ENCODE measurements at places on chromosomes 6 and 20.

- no peak for DNase-seq
Observed at GRCh38 chr20:51695574-51696303, 72.5 kb downstream of the ATP9A start.

- DNase-seq = no peak
Observed at GRCh38 chr6:31569861-31570536, 2.1 kb upstream of the LTA start.

- peak; percentile 47 for DNase-seq
Observed at GRCh38 chr6:158290659-158291058, 21.6 kb upstream of the TULP4 start.

DNA sequence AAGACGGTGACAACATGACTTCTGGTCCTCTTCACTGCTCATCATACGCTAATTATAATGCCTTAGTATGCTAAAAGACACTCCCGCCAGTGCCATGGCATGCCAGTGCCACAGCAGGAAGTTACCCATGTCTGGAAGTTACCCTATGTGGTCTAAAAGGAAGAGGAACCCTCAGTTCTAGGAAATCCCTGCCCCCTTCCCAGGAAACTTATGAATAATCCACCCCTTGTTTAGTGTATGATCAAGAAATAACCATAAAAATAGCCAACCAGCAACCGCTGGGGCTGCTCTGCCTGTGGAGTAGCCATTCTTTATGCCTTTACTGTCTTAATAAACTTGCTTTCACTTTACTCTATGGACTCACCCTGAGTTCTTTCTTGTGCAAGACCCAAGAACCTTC lies 15.8 kb upstream of the SERPINB9 start:
- DNase-seq = no peak

DNA sequence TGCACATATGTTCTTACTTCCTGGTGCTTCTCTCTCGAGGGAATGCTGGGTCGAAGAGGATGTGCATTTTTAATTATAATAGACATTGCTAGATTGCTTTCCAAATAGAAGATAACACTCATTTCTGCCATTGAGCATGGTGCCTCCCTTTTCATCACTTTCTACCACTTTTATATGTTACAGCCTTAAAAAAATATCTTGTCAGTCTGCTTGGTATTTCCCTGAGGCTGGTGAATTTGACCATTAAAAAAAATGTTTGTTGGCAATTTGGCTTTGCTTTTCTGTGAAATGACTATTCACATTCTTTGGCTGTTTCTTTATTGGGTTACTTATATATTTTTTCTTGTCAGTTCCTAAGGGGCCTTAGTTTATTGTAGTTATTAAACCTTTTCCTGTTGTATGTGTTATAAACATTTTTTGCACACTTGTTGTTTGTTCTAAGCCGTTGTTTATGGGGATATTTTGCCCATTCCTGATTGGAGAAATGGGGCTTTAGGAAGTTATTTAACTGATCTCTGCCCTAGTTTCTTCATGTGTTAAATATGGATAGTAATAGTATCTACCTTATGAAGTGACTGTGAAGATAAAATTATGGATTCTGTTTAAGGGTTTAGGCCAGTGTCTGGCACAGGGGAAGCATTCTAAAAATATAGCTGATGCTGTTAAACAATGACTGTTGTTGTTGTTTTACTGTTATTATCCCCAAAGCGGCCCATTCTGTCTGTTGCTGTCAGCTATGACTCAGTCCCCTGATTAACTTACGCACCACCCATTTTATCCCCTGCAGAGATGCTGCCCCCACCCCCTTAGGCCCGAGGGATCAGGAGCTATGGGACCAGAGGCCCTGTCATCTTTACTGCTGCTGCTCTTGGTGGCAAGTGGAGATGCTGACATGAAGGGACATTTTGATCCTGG lies 3.8 kb downstream of the DDR1 start:
- no peak for DNase-seq

DNA sequence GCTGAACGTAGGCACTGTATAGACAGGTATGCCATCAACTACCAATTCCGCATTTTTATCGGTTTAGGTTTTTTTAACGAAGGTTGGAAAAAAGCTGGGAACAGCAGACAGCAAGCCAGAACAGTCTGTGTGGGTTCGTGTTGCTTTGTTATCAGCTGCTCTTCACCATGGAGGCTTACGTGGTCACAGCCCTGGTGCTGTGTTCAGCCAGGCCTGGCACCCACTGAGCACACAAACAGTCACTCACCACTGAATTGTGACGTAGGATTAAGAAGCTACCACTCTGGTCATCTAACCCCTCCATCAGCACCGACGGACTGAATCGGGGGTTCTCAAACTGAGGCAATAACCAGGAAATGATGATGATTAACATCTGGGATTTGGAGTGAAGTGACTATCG lies 13.2 kb downstream of the FAM210B start:
- no peak for DNase-seq

DNA sequence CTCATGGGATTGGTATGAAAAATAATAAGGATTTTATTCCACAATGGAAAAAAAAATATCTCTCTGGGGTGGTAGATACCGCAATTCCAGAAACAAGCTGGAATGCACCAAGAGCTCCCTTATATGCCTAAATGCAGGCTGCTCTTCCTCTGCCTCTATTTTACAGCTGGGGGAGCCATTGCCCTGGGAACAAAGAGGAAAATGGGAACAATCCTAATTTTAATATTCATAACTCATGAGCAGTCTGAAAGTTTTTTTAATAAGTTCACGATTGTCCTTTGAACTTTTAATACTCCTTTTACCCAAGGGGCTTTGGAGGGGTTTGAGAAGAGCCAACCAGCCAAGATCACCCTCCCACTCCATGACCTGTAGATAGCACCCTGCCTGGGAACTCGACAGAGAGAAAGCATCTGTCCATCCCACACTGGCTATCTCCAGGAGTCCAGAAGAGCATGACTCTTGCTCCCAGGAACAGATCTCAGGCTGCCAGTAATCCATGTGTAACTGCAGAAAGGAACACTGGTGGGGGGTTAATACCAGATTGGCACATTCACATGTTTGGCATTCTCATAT lies 74.7 kb downstream of the CD83 start:
- no peak for DNase-seq

- no peak for DNase-seq
Observed at GRCh38 chr6:34949636-34950035, 60.6 kb downstream of the ANKS1A start.

DNA sequence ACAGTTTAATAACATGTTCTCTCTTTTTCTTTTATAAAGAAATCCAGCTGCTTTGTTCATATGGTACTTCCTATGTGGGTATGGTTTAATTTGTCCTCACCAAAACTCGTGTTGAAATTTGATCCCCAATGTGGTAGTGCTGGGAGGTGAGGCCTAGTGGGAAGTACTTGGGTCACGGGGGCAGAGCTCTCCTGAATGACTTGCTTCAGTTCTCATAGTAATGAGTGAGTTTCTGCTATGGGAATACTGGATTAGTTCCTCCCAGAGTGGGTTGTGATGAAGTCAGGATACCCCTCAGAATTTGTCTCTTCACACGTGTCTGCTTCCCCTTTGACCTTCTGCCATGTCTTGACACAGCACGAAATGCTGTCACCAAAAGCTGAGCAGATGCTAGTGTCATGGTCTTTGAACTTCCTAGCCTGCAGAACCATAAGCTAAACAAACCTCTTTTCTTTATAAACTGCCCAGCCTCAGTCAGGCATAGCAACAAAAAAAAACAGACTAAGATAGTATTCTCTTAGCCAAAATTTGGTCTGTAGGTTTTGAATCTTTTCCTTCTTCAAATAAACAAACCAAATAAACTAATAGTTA lies 87.8 kb upstream of the HS3ST5 start:
- no peak for DNase-seq

DNA sequence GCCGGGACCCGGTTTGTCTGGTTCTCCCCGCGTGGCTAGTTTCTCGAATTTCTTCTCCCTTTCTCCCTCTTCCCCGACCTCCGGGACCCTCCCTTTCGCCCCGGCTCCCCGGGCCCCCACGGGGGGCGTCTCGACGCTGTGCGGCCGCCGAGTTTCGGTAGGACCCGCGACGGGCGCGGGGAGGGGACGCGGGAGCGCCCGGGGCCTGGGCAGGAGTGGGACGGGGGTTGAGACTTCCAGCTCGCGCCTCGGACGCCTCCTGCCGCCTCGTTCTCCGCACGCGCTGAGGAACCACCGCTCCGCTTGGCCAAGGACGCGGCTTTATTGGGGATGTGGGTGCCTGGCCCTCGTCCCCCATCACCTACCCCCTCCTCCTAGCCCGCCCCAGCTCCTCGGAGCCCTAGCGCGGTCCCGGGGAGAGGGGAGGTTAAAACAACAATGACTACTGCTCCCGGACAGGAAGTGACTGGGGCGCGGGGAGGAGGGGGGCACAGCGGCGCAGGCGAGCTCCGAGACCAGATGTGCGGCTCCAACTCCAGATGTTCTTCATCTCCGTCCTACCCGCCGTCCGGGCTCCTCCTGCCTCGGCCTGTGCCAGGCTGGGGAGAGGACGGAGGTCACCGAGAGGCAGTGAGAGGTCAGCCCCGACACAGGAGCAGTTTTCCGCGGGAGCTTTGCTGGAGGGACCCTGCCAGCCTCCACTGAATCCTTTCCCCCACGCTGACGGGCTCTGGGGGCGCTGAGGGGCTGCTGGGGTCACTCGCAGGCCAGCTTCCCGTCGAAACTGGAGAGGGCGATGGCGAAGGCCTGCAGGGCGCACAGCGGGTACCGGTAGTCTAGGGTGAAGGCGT lies 917 bp upstream of the TEAD3 start:
- DNase-seq = peak; percentile 36

DNA sequence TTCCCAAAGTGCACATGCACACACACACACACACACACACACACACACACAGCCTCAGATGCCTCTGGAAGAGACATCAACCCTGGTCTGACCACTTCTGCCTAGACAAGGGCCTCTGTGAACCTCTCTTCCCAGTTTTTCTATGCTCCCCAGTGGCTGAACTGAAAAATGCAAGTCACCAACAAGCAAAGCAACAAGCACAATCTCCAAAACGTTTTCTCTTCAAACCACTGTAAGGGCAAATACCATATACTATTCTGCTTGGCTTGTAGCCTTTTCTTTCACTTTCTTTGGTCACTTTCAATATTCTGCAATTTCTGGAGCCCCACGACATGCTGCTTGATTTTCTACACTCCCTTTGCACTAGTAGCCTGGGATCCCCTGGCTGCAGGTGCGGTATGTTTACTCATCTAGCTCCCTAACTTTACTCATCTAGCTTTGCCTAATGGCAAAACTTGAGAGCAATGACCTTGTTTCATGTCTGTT lies 121.4 kb upstream of the DST start:
- DNase-seq = no peak

- DNase-seq = no peak
Observed at GRCh38 chr20:2698186-2698817, 5.7 kb downstream of the EBF4 start.

DNA sequence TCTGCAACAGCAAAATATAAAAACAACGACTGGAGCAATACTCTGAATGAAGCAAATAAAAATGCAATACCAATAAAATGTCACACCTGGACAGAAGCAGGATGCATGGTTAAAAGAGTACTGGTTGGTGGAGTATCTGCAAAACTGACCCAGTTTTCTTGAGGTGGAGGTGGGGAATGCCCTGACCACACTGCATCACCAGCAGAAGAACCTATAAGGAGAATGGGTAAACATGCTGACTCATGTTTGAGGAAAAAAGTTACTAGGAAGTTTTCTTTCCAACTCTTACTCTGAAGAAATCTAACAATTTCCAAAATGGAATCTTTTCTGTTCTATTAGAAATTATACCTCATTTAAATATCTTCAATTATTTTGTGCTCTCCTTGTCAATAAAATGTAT lies 43.6 kb downstream of the REPS1 start:
- DNase-seq = no peak

DNA sequence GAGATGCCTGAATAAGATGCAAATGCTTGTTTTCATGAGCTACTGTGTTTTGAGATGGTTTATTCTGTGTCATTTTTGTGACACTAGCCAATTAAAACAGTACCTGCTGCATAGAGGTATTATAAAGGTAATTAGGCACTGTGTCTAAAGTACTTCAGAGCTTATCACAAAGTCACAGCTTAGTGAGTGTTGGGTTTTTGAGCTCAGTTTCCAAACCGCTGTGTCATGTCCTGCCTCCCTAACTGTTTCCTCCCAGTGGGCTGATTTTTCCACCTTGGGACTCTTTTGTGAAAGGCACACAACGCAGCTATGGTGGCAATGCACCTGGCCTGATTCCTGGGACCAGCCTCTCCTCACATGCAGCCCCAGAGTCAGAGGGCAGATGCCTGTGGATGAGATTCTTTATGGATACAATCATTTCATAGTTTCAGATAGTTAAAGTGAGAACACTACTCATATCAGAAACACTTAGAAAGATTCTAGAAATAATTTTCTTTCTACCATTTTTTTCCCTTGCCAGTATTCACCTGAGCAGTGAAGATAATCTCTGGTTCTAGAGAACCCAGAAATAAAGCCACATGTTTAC lies 41.3 kb upstream of the TAGAP start:
- no peak for DNase-seq

DNA sequence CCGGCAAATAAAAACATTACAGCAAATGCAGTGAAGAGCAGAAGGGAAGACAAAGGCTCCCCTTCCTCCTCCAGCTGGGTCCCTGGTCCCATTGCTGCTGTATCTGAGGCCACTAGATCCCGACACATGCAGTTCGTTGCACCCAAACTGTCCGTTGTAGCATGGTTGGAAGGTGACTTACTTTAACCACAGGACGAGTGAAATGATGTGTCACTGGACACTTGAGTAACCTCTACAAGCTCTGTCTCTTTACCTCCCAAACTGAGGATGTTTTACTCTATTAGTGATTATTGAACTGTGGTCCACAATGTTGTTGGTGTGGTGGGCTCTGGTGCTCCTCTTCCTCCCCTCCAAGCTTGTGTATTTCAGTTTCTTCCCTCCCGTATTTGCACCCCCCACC lies 46.2 kb upstream of the ARMH2 start:
- DNase-seq = no peak

GRCh38 chr6:26552640-26553188 lies 14.5 kb downstream of the HMGN4 start:
- no peak for DNase-seq

GRCh38 chr20:1375515-1375914 lies 17.3 kb downstream of the FKBP1A start:
- DNase-seq = no peak

GRCh38 chr6:44043479-44044153 lies 83.6 kb downstream of the MRPL14 start:
- no peak for DNase-seq

GRCh38 chr6:98971303-98971702 lies 23.6 kb upstream of the FBXL4 start:
- no peak for DNase-seq

DNA sequence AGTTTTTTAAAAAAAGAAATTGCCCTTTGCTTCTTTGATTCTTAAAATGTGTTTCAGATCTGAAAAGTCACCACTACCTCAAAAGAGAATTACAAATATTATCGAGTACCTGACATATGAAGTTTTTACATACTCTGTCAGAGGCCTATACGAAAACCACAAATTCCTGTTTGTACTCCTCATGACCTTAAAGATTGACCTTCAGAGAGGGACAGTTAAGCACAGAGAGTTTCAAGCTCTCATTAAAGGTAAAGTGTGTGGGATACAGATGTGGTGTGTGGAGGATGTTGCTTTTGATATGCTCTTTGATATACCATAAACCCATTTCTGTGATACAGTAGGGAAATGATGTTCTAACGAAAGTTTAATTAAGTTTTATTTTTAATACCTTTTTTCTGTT lies 109.8 kb upstream of the GLP1R start:
- no peak for DNase-seq

Data from T-cell (primary cell).